CD4-positive, alpha-beta T cell treated with Interferon gamma for 1 hour (primary cell): ENCODE measurements at places on chromosomes 4 and X.

DNA sequence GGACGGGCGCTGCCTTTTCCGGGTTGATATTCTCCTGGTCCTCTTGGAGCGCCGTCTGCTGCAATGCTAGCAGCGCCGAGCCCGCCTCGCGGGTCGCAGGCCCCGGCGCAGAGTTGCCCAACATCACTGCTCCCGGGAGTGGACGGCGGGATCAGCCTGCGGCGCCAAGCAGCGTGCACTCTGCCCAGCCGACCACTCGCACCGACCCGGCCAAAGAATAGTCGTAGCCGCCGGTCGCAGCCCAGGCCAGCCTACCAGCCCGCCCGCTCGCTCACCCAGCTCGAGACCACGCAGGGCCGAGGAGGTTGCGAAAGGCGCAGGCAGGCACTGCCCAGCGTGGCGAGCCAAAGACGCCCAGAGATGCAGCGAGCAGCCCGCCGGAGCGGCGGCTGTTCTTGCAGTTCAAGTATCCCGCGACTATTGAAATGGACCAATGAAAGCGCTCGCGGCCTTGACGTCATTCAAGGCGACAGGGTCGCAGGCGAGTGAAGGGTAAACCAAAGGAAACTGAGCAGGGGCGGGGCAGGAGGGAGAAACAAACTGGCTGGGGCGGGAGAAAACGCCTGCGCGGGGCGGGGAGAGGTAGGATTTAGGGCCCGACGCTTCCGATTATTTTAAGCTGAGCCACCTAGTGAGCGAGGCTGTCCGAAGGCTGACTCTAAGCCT is at the start of gene CCNA2:
CCNA2 (minus strand) TSS at position 379 of the 666 bp plus-strand sequence; CDS start at position 124, 255 bp downstream.
- peak; percentile 93 for DNase-seq

DNA sequence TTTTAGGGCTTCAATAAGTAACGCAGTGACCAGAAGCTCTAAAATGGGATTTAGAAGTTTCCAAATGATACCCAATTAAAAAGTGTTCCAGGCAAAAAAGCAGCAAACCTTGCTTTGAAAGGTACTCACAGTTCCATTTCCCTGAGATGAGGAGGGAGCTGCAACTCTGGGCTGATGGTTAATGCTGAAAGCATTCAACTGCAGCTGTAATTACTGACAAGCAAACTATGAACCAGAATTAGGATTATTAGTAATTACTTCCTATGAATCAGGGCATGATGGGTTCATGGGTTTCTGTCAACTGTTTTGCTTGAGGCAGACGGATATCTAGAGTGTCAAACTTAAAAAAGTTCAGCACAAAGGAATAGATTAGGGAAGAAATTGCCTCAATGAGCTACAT is 357.4 kb downstream of the STIM2 start:
- DNase-seq = no peak

DNA sequence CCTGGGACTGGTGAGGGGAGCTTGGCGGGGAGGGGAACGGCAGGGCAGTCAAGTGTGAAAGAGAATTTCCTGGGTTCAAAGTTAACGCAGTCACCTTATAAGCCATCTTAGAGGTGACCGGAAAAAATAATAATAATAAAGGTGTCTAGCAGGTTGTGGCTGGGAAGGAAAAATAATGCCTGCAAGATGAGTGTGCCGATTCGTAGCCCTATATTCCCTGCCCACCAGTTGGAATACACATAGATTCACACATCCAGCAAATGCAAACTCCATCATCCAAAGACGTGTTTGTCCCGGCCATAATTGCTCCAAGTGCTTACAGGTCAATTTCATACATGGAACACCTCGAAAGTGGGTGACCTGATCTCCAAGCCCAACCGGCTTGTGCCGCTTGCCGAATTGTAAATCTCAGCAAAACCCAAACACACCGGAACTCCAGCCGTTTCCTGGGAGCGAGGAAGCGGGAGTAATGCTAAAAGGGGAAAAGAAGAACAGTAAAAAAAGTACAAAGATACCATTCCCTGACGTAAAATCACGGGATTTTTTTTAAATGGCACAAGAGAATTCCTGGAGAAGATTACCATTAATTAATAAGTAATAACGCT is 1.3 kb upstream of the FAT1 start:
- DNase-seq = no peak

DNA sequence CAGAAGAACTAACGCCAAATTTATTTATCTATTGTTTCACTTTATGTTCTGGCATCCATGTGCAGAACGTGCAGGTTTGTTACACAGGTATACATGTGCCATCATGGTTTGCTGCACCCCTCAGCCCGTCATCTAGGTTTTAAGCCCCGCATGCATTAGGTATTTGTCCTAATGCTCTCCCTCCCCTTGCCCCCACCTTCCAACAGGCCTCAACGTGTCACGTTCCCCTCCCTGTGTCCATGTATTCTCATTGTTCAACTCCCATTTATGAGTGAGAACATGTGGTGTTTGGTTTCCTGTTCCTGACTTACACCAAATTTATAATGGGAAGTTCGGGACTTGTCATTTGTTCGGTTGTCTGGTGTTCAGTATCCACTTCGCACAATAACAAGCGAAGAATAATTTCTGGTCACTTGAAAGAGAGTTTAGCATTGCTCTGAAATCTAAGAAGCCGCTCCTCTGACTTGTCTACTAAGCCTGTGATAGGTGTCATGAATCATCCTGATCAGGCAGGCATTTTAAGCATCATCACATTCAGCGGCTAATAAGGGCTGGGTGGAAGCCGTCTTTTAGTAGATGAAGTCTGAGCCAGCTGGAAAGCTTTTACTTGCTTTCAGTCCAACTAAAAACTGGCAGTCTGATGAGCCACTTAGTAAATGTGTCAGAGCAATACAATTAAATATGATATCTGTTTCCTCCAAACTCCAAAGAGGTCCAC is 1065.7 kb upstream of the PABPC4L start:
- no peak for DNase-seq

GRCh38 chr4:8131210-8131609 is 27.4 kb downstream of the ABLIM2 start:
- no peak for DNase-seq

DNA sequence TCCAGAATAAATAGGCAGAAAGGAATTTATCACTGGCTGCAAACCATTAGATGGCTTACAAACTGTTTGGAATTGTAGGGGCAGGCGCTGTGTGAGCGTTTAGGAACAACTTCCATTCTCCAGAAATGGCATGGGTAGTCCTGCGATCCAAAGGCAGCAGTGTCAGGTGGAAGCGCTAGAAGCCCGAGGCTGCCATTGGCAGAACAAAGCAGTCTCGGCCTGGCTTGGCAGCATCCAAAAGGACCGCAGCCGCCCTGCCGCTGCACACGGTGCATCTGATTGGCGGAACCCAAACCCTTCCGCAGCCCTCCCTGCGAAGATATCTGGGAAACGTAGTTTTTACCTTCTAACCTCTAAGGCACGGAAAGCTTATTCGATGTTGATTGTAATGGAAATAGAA is 23.6 kb upstream of the YTHDC1 start:
- peak; percentile 76 for DNase-seq

GRCh38 chrX:139815771-139816170 is 107.8 kb upstream of the MCF2 start:
- DNase-seq = no peak

DNA sequence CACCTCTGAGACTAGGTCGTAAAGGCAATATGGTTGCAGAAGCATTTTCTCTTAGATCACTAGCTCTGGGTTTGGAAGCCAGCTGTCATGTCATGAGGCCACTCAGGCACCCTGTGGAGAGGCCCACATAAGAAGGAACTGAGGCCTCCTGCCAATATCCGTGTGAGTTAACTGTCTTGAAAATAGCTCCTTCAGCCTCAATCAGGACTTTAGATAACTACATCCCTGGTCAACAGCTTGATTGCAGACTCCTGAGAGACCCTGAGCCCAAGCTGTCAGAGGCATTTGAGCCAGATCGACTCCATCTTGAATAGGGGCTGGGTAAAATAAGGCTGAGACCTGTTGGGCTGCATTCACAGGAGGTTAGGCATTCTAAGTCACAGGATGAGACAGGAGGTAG is 15.1 kb upstream of the REPS2 start:
- no peak for DNase-seq

DNA sequence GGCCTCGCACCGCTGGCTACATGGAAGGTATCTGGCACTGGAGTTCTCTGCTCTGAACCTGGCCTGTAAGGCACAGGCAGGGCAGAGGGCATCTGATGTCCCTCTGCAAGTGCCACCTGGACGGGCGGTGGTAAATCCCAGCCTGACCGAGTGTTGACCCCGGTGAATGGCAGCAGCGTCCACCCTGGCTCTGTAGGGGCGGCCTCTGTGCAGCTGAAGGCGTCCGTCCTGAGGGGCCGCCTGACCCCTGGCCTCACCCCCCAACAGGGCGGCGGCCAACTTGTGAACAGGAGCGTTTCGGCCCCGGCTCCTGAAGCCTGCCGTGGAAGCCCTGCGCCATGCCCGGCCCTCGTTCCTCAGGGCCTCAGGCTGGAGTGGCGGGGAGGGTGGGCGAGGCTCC is 51.4 kb downstream of the CPZ start:
- DNase-seq = no peak

DNA sequence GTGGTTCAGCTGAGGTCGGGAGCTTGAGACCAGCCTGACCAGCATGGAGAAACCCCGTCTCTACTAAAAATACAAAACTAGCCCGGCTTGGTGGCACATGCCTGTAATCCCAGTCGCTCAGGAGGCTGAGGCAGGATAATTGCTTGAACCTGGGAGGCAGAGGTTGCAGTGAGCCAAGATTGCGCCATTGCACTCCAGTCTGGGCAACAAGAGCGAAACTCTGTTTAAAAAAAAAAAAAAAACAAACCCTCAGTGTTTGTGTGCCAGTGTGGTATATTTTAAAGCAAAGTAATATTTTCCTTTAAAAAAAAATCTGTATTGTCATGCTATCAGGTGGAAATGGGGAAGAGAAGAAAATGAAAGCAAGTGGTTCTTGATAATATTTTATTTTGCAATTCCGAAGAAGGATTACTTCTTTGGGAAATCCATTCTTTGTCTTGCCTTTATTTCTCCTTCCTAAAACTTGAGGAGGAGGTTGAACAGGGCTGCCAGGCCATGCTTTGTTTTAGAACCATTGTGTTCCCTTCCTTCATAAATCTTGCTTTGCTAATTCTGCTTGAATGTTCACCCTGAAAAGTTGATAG is 14.4 kb downstream of the ALG13 start:
- no peak for DNase-seq

GRCh38 chrX:154532690-154533089 is 14.0 kb downstream of the G6PD start:
- no peak for DNase-seq

DNA sequence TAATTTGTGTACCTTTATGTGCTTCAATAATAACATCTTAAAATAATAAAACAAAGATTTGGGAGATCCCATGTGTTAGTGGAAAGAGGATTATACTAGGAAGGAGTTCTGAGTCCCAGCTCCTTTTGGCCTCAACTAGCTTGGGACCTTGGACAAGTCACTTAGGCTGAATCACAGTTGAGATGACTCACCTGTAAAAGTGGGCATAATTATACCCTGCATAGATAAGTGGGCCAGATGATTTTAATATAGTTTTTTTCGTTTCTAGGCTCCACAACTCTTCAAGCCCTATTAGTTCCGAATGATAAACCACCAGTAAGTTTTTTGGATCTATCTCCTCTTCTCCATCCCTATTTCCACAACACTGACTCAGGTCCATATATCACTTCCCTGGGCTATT is 131.8 kb downstream of the ENOX2 start:
- no peak for DNase-seq

DNA sequence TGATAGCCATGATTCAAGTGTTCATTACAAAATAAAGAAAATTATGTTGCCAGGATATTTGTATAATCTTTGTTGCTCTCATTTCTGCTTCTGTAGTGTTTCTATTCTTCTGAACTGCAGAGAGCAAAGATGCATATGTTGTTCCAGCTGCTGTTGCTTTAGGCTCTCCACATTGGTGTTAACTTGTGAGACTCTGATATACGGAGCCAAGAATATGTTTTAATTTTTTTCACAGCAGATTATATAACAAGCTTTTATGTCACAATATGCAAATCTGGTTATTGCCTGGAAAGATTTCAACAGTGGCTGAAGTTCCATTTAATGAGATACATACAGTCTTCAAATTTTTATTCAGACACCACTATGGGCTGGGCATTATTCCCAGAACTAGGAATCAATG is 655.0 kb downstream of the GRXCR1 start:
- no peak for DNase-seq
